Midbrain (tissue), 1 donor: ENCODE measurements at places on chromosomes 13 and 19.

DNA sequence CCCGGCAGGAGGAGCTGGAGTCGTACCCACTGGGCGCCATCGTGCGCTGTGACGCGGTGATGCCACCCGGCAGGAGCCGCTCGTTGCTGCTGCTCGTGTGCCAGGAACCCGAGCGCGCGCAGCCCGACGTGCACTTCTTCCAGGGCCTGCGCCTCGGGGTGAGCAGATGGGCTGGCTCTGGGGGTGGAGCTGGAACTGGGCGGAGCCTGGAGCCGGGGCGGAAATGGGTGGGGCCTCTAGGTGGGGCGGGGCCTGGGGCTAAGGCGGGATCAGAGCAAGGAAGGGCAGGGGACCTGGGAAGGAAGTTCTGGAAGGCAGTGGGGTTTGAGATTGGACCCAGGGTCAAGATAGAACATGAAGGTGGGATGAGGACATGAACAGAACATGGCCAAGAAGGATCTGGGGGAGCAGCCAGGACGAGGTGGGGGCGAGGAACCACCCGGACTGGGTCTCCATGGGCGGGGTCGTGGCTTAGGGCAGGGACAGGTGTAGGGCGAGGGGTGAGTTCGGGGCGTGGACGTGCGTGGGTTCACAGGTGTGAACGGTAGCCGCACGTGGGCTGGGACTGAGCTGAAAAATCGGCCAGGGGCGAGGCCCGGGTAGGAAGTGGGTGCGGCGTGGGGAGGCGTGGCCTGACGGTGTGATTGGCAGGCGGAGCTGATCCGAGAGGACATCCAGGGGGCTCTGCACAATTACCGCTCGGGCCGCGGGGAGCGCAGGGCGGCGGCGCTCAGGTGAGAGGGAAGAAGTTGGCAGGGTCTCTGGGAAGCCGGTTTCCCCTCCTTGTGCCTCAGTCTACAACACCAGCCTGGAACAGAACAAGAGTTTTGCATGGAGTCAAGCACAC, 4.7 kb downstream of the EPS8L1 start:
- no peak for DNase-seq

DNA sequence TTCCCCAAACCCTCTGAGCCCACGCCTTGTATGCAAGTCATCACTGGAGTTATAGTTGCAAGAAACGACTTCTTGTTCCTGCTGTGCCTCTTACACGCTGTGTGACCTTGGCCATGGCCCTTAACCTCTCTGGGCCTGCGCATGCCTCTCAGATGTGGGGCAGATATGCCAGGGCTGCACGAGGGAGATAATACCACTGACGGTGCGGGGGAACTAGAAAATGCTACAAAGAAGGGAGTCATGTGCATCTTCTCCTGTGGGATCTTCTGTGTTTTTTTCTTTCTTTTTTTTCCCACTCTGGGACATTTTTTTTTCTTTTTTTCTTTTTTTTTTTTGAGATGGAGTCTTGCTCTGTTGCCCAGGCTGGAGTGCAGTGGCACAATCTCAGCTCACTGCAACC, 4.3 kb upstream of the SAMD1 start:
- DNase-seq = no peak

DNA sequence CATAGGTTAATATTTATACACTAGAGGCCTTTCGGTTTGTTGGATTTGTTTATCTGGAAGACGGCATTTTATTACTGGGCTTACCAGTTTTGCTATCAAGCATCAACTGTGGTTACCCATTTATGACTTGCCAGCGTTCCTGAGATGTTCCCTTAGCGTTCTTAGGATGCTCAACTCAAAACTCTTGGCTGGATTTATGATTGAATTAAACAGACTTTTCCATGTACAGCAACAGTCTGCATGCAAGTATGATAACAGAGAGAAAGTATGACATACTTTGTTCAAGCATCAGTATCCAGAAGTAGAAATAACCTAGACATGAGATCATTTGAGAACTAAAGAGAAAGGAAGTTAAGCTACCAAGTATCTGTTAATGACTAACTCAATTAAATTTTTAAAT, 29.9 kb upstream of the RNF113B start:
- no peak for DNase-seq

DNA sequence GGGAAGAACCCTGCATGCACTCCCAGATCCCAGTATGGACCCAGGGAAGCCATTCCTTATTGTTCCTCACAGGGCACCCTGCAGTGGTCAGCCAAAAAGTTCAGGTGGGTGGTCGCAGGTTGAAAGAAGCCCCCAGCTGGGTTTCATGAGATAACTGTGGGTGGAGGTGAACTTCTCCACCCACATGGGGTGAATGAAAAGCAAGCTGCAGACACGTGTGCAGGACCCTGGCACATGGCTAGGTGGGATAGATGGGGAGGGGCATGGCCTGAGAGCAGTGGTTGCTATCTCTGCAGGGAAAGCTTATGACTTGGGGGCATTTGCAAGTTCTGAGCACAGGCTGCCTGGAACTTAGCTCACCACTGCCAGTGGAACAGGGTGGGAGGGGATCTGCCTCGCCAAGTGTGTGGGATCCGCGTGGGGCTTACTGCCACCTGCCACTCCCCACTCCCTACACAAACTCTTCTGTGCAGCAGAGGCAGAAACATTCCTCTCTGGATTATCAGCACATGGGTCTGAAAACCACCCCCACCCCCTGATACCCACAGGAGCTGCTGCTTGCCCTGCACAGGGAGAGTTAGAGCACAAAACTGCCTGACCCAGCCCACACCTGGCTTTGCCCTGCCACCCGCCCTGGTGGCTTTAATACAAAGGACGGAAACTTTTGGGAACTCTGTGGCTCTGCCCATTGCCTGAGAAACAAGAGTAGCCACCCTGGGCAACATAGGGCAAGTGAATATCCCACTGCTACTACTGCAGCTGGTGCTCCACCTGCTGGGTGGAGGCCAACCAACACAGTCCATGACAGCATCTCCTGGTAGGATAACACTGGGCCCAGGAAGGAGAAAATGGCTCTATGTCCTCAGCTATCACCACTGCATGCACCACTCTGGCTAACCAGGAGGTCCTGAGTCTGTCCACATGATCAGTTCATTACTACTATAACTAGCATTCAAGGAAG, 24.4 kb downstream of the PLA2G4C start:
- no peak for DNase-seq

DNA sequence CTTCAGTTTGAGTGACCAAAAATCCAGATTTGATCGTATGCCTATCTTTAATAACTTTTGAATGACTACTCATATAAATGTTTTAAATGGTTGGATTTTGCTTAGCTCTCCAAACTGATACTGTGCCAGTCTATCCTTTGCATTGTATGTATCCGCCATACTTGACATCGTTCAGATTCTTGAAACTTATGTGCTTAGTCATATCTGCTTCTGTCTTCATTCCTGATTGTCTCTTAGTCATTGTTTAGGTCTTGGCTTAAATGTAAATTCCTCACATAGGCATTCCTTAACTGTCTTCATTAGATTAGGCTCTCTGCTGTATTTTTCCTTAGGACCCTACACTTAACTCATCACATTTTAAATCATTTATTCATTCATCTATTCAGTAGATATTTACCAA, 126.0 kb downstream of the PCCA start:
- no peak for DNase-seq

DNA sequence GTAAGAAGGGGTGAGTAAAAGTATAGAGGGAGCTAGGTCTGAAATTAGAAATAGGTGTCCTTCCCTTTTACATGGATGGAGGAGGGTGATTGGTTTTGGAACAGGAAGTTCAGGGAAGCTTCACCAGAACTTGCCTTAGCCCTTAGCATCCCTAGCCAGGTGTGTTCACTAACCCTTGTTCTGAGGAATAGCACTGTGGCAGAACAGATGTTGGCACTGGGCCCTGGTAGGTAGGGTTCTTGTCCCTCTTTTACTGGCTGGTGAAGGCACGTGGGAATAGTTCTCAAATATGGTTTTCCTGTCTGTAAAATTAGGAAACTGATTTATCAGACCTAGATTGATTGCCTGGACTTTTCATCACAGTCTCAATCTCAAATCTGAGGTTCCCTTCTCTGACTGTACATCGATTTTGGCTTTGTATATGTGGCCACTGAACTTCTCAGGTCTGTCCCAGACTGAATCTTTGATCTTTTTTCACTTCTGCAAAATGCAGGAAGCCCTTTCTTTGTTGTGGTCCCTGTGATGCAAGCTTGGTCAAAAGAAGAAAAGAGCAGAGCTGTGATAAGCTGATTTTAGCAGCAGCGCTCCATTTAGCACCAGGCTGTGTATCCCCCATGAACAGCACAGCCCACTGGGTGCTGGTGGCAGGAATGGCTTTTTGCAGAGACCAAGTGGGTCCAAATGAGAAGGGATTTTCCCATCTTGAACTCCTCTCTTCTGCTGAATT, 86.2 kb upstream of the HTR2A start:
- peak; percentile 1 for DNase-seq

DNA sequence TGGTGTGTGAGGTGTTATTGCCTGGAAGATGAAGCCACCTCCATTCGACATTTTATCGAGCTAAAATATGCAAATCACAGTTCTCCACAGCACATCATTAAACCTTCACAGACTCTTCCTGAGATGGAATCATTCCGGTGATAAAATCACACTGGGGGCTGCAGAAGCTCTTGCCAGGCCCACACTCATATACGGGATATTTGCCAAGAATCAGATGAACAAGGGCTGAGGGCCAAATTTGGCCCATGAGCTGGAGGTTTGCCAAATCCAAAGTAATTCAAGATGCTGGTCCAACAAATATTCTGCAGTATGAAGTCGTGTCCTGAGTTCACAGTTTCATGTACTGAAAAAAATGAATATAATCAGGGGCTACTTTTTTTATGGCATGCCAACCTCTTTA, 16.7 kb upstream of the RXFP2 start:
- DNase-seq = no peak

DNA sequence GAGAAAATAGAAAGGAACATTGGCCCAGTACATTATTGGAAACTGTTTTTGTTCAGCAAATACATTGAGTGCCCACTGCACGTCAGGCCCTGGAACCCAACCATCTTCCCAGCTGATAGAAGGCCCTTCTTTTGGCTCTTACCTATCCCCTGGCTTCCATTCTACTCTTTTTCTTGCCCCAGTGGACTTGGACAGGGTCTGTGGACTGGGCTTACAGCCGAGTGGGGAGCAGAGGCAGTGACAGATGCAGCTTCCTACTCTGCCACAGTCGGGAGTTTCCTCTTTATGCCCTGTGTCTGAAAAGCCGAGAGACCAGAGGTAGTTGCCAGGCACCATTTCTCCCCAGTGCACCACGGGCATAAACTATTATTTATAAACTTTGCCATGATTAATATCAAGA, 70.4 kb downstream of the ARHGAP35 start:
- DNase-seq = peak; percentile 23

DNA sequence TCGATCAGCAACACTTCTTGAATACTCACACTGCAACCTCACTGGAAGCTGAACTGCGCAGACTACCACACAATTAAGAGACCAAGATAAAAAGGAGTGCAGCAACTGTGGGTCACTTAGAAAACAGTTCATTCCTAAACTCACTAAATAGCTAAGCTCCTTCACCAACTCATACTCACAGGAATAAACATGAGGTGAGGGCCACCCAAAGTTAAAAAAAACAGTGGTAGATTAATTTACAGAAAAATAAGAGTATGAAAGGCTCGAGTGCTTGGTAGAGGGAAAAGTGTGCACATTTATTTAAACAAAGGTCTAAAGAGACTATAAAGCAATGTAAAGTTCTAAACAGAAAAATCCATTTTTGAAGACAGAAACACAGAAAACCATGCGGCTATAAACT, 7.6 kb downstream of the ANKRD10 start:
- DNase-seq = no peak

DNA sequence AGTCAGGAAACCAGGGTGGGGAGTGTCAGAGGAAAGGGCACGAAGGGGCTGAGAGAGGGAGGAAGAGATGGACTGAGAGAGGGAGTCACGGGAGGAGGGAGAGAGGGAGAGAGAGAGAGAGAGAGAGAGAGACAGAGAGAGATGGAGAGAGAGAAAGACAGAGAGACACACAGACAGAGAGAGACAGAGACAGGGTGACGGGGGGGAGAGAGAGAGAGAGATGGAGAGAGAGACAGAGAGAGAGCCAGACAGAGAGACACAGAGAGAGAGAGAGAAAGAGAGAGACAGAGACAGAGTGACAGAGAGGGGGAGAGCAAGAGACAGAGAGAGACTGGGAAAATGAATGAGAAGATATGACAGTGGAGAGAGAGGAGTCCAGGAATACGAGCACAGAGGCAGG, 494 bp upstream of the KLK14 start:
- no peak for DNase-seq

GRCh38 chr19:7732045-7732444, at the start of gene CLEC4G:
CLEC4G (minus strand) TSS chr19:7732110; CDS start chr19:7732102, 8 bp downstream.
- DNase-seq = no peak
